ENCODE measurements at places on chromosomes 12 and 14.

- DNase-seq = no peak
These were observed 12.4 kb upstream of the HHIPL1 start for GRCh38 chr14:99632410-99633035.

DNA sequence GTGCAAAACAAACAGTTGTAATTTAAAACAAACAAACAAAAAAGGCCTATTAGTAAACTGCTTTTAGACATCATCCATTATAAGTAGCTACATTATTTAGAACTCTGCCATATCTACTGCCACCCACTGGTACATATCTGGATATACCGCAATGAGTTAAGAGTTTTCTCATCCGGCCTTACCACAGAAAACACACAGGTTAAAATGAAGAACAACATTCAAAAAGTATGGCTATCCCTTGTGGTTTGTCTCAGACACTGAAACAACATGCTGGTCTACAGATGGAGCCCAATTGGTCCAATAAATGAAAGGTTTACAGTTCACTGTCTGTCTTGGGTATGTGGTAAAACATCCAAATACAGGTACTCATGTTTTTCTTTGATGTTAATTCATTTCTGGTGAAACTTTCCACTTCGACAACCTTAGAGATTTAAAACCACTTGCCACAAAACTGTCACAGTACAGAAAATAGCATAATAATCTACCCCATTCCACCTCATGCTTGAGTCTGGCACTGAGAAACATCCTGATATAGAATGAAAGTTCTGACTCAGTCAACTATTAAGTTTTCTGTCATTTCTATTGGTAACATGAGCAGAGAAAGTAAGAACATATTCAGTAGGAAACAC, 354.3 kb downstream of the CEP128 start:
- peak; percentile 9 for DNase-seq

DNA sequence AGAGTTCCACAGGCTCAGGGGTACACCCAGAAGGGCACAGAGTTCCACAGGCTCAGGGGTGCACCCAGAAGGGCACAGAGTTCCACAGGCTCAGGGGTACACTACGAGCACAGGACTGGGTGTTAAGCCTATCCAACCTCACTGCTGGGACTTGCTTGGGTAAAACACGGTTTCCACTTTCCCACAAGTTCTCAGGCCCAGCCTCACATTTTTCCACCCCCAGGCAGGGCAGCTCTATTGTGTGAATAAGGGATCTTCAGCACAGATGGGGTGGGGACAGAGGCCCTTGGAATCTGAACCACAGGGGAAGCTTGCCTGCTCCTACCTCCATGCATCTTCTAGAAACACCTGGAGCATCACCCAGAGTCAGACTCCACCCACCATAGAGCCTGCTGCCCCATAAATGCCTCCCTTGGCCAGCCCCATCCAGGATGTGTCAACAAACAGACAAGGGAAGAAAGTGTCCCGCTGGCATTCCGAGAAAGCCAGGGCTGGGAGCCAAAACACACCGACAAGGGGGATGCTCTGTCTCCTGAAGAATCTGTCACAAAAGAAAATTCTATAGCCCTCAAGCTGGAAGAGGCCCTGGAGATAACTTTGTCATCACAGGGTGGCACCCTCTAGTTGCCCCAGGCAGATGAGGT, 4.8 kb downstream of the CRACR2A start:
- no peak for DNase-seq

- no peak for DNase-seq
These were observed 80.9 kb downstream of the HECTD1 start for GRCh38 chr14:31126680-31127079.

DNA sequence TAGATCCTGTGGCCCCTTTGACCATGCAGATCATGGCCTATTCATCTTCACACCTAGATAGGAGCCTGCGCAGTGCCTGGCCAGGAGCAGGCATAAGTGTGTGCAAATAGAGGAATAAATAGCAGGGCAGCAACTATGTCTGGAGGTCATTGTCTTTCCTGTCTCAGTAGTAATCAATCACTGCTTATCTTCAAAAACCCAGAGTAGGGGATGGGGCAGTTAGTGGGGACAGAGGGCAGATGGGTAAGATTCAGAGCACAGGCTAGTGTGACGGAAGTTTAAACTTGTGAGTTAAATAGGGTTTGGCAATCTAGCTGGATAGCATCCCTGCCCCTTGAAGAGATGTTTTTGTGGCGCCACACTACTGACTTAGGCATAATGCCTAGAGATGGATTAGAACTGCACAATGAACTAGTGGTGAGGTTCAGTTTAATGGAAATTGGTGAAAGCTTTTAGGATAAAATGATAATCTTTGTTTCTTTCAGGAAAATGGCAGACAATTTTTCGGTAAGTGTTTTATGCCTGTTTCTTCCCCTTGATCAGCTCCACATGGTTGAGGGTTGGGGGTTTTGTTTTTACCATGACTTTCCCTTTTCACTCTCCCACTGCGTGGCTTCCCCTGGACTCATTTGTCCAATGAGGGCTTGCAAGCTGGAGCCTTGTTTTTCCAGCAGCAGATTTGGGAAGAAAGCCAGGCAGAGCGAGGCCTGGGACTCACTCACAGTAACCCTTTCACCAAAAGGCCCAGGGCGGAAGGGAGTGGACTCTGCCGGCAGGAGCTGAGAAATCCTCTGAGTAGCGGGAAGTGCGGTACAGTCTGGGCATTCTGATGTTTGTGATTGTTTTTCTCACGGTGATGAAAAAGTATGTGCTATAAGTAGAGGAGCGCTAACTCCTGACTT, 8.1 kb downstream of the LGALS3 start:
- DNase-seq = no peak

DNA sequence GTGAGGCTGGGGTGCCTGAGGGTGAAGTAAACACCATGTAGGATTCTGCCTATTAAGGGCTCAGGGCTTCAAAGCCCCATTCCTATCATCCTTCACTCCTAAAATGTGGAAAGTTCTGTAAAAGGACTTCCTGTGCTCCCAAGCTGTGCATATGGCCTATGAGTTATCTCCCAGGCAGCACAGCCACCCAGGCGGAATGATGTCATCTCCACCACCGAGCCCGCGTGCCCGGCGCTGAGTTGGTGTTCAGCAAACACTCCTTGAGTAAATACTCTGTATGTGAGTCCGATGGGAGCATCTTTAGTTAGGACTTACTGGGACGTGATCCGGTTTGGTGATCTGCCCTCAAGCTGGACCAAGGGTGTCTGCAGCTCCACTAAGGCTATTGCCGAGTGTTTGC, 437.3 kb downstream of the MED13L start:
- no peak for DNase-seq

- no peak for DNase-seq
These were observed 4.9 kb downstream of the PTGDR start for GRCh38 chr14:52272375-52272774.

DNA sequence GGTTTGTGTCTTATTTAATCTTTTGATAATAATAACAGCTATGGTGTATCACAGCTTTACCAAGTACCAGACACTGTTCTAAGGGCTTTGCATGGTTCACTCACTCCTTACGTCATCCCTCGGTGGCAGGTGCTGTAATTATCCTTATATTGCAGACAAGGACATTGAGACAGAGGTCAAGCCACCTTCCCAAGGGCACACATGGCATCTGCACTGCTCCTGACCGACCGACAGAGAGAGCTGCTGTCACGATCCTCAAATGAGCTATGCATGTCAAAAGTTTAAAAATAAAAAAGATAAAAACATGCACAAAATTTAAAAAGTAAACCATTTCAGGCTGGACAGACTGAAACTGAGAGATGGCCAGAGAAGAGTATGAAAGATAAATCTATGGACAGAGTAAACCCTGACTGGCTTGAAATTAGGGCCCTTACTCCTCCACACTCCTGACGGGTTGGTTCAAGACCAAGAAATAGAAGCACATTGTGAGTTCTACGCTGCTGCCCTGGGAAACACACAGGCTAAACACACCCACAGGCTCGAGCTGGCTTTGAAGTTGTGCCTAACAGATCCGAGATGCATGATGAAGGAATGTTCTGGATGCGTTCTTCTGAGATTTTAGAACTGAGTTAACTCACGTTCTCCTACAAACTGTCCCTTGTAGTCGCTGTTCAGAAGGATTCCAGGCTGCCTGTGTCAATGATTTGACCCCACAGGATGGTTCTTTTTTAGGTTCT, 268.7 kb downstream of the ZFP36L1 start:
- no peak for DNase-seq

GRCh38 chr14:59055439-59056045, 132.9 kb upstream of the DAAM1 start:
- no peak for DNase-seq

- DNase-seq = no peak
These were observed 77.6 kb upstream of the NID2 start for GRCh38 chr14:52146504-52146903.

DNA sequence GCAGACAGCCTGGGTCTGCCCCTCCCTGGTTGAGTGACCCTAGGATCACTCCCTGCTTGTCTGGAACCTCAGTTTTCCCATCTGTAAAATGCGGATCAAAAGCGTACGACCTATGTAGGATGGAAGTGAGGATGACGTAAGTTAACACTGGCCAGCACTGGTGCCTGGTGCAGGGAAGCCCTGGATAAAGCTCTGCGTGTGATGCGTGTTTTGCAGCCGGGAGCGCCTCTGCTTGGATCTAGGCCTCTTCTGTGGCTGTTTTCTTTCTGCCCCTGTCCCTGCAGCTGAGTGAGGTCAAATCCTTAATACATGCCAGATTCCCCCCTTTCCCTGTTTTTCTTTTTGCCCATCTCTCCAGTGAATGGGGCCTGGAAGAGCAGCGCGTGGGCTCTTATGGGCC, 201.5 kb downstream of the RBM19 start:
- no peak for DNase-seq

GRCh38 chr14:64849940-64850339, 29.8 kb downstream of the SPTB start:
- DNase-seq = no peak

GRCh38 chr14:47223656-47224055, 451.7 kb downstream of the MDGA2 start:
- no peak for DNase-seq

DNA sequence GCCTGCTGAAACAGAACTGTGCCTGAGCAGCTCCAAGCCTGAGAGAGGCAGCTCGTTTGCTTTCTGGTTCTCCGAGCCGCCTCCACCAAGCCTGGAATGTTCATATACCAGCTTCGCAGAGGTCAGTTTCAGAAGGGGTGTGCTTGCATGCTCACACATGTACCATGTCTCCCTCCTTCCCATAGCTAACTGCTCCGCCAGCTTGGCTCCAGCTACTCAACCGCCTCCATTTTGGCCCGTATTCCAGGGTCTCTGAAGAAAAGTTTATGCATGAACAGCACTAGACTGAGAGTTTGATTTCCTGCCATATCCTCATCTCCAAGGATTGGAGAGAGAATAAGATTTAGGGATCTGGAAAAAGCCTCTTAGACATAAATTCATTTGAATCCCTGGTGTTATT, 103.7 kb downstream of the SMOC1 start:
- DNase-seq = no peak

DNA sequence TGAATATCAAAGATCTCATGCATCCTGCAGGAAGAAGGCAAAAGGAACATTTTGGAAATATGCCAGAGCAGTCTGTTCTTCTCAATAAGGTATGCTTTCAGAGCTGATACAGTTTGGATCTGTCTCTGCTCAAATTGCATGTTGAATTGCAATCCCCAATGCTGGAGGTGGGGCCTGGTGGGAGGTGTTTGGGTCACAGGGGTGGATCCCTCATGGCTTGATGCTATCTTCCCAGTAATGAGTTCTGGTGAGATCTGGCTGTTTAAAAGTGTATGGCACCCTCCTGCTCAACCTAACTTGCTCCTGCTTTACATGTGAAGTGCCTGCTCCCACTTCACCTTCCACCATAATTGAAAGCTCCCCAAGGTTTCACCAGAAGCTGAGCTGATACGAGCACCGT, 76.6 kb downstream of the RIN3 start:
- no peak for DNase-seq

DNA sequence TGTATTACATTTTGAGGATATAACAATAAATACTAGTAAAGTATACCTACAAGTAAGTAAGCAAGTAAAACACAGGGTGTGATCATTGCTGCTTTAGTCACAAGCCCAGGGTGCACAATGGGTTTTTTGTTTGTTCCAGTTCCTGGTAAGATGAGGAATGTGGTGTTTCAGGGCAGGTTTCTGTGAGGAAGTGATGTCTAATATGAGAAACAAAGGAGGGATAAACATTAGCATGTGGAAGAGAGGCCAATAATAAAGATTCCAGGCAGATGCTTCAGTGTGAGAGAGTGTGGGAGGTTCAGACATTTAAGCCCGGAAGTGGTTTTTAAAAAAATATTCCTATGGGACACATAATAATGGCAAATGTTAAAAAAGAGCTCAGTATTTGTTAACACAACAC, 808.1 kb upstream of the USP15 start:
- no peak for DNase-seq

- no peak for DNase-seq
These were observed 19.8 kb downstream of the KRT7 start for GRCh38 chr12:52252728-52253343.

DNA sequence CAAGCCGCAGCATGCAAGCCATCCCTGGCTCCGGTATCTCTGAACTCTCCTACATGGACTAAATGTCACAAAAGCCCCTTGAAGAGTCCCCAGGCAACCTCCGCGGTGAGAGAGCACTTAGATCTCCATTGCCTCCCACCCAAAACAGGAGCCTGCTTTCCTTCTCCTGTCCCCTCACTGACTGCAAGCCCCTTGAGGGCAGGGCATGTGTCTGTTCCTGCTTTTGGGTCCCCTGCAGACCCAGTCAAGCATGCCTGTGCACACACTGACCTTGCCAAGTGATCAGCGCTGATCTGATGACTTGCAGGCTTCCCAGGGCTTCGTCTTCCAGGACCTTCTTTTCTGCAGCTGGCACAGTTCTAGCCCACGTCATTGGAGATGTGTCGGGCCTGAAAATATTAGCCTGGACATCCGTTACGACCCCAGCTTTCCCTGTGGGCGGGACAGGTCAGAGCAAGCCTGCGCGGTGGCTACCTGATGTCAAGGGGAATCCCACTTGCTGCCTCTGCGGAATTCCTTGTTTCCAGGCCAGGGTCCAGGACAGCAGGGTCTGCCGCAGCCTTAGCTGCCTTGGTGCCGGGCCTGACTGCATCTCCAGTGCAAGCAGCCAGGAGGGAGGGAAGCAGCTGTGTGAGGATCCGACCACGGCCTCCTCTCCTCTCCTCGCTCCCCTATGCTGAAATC, 92.5 kb downstream of the FBXL14 start:
- DNase-seq = no peak

- no peak for DNase-seq
These were observed 256.2 kb upstream of the DDHD1 start for GRCh38 chr14:53409289-53409688.

DNA sequence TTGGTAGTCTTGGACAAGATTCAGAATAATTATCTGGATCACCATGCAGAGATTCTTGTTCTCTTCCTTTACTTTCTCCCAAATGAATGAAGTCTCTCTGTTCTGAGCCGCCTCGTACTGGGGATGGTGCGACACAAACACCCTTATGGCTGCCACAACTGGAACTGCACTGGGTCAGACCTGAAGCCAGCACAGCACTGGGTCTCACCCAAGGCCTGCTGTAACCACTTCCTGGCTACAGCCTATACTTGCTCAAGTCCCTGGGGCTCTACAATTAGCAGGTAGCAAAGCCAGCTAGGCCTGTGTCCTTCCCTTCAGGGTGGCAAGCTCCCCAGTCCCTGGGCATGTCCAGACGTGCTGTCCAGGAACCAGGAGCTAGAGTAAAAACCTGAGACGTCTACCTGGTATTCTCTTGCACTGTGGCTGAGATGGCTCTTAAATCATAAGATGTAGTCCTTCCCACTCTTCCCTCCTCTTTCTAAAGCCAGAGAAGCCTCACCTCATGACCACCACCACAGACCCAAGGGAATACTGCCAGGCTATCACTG, 27.6 kb downstream of the IFNG start:
- no peak for DNase-seq

Measured in glomerular endothelial cell (primary cell).